ENCODE measurements at places on chromosomes 16 and 17.
A peak's percentile ranks its signal among the peaks of the same experiment; 100 is the strongest.

GRCh38 chr17:77828749-77829539 is 129.6 kb upstream of the TNRC6C start:
- DNase-seq, result no peak

DNA sequence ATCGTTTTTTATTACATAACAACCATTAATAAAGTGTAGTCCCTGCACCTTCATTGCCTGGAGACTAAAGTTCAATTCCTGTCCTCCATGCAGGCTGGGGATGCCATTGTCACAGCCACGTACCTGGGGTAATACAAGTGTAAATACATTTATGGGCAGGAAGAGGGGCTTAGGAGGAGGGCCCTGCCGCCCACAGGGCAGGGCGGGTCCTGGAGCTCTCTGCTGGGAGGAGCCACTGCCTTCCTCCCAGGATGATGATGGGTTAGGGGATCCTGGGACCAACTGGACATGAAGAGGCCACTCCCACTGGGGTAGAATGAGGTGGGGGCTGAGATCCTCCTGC is 44.1 kb upstream of the SLC38A10 start:
- no peak for DNase-seq

- DNase-seq, result no peak
Measured at GRCh38 chr17:66405836-66406677, 103.6 kb downstream of the PRKCA start.

GRCh38 chr16:86325895-86326294 is 184.4 kb upstream of the FOXF1 start:
- DNase-seq, result no peak

DNA sequence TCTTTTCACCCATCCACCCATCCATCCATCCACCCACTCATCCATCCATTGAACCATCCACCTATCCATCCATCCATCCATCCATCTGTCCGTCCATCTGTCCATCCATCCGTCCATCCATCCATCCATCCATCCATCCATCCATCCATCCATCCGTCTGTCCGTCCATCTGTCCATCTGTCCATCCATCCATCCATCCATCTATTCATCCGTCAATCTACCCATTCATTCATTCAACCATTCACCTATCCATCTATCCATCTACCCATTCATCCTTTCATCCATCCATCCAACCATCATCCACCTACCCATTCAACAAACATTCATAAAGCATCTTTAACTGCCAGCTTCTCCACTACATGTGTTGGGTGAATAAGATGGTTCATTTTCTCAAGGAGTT is 28.9 kb downstream of the GP2 start:
- no peak for DNase-seq

GRCh38 chr17:5718726-5719125 is 134.4 kb upstream of the NLRP1 start:
- no peak for DNase-seq

GRCh38 chr16:88066680-88067529 is 115.7 kb downstream of the BANP start:
- DNase-seq, result no peak

DNA sequence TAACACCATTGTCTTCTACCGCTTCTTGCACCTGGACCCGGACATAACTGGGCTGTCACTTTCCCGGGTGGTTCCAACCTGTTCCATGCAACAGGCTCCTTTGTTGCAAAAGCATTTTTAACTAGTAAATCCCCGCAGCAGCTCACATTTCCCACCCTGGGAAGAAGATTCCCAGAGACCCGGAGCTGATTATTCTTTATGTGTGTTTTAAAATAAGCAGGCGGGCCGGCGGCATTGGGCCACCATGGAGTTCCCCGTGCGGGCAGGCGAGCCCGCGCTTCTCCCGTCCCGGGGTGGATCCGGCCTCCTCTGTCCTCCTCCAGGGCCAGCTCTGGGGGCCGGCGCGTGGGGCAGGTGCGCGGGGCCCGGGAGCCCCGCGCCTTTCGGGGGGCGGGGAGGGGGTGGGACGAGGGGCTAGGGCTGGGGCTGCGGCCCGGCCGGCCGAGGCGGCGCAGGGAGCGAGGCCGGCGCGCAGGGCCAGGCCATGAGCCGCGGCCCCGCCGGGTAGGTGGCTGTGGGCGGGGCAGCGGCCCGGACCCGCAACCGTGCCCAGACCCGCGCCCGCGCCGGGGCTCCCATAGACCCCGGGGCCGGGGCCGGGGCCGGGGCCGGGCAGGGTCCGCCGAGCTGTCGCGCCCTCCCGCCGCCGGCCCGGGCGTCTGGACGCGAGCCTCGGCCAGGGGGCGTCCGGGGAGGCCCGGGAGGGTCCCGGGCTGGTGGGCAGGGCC is 1.7 kb downstream of the CRAMP1 start:
- no peak for DNase-seq

- no peak for DNase-seq
Measured at GRCh38 chr16:86077243-86077940, 178.4 kb downstream of the IRF8 start.

DNA sequence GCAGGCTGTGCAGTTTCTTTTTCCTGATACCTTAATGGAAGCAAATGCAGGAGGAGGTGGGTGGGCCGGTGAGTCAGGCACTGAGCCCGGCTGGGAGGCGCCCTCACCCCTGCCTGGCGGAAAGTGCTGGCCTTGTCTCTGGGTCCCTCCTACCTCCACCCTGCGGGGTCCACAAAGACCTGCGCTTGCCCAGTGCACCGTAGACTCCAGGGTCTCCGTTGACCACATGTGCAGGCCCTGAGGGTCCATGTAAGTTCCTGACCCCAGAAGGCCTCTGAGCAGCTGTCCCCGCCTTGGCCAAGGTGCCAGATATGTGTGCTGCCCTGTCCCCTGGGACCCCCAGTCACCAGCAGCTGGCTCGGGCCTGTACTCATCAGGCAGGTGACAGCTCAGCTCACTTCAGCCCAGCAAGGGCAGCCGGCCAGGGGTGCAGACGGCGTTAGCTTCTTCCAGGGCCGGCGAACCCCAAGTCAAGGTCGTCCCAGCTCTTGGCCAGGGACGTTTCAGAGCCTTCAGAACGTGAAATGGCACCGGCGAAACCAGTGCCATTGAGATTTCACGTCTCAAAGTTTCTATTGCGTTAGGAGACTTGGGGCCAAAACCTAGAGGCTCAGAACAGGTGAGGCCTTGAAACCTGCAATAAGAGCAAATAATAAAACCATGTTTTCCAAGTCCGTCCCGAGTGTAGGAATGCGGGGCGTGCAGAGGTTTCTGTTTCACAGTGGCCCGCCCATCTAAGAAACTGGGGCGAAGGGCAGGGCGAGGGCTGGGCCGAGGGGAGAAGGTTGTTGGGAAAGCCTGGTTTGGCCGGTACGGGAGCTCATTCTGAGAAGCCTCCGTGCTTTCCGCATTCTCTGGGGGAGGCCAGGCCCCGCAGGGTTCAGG is 12.1 kb downstream of the METRNL start:
- DNase-seq, result no peak

DNA sequence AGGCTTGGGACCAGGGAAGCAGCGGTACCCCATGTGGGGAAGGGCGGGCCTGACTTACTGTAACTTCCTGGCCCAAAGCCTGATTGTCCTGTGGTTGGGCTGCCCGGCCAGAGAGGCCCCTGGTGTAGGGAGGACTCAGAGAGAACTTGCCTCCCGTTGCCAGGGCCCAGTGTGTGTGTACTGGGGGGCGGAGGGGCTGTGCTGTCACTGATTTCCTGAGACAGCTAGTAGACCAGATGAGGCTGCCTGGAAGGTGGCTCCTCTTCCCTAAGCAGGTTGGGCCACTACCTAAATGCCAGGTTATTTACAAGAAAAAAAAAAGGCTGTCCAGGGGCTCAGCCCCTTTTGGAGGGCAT is 16.7 kb downstream of the SOCS3 start:
- DNase-seq, result no peak

DNA sequence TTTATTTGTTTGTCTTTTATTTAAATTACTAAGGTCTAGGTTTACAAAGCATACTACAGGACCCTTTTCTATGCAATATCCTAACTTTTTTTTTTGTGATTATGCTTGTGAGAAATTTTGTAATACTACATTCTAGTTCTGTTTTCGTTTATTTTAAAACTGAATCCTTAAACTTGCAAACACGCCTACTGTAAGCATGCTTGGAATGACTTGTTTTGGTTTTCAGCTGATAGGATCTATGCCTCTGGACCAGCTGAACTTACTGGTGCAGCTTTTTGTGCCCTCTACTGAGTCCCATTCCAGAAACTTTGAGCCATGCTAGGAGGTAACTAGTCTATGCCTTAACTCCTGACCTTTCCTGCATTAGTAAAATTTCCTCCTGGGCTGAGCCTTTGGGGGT is 6.0 kb downstream of the PDP2 start:
- DNase-seq, result no peak

- DNase-seq, result no peak
Measured at GRCh38 chr17:7626307-7626706, 1.3 kb downstream of the SAT2 start.

DNA sequence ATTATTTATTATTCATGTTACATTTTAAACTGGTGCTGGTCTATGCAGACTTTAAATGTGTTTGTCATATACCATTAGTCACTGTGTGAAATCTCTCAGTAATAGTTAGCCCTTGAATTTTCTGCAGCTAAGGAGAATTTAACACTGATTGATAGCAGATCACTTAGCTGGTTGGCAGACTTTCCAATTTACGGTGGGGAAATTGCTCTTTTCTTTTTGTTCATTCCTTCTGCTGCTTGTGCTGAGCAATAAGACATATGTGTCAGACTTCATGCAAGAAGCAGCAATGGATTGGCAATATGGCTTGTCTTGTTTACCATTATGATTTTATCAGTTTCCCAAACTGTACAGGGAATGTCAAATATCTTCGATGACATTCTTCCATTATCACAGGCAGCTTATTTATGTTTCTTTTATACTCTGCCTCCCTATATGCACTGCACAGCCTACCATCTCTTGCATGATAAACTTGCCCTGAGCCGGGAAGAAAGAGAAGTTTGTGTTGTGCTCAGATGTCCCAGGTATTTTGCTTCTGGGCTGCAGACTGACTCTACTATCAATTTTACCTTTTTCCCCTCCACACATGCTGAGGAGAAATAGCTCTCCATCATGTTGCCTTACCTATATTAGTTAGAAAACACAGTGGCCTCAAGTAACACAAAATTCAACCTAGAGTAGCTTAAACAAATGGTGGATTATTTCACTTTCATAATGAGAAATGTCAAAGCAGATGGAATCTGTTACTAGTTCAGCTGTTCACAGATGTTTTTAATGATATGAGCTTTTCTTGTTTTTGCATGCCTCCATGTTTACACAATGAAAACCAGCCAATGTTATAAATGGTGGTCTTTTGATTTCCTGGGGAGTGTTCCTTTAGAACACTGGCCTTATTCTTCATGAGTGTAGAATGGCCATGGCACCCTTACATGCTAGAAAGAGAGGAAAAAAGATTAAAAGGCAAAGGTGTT is 968.1 kb upstream of the GOT2 start:
- no peak for DNase-seq

DNA sequence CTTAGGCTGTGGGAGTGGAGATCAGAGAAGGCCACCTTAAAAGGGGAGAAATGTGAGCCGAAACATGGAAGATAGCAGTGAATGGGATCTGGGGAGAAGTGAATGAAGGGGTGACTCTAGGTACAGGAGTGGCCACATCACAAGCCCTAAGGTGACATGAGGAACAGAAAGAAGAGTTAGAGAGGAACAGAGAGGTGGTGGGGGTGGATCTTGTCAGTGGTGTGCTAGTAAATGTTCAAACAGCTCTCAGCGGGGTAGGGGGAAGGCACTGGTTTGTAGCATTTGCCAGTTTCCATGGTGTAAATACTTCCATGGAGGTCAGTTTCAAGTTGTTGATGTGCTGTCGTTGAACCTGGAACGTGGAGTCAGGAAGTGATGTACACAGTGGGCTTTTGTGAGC is 90.8 kb downstream of the SDR42E1 start:
- no peak for DNase-seq

- DNase-seq, result no peak
Measured at GRCh38 chr17:55265311-55266021, 706 bp downstream of the HLF start.

- DNase-seq, result no peak
Measured at GRCh38 chr16:76729525-76729924, 452.3 kb downstream of the CNTNAP4 start.

GRCh38 chr17:6867849-6868248 is 36.3 kb upstream of the TEKT1 start:
- DNase-seq, result no peak

- DNase-seq, result no peak
Measured at GRCh38 chr16:7746941-7747340, 414.3 kb downstream of the RBFOX1 start.

GRCh38 chr17:75647061-75647460 is 13.8 kb downstream of the SMIM5 start:
- no peak for DNase-seq

DNA sequence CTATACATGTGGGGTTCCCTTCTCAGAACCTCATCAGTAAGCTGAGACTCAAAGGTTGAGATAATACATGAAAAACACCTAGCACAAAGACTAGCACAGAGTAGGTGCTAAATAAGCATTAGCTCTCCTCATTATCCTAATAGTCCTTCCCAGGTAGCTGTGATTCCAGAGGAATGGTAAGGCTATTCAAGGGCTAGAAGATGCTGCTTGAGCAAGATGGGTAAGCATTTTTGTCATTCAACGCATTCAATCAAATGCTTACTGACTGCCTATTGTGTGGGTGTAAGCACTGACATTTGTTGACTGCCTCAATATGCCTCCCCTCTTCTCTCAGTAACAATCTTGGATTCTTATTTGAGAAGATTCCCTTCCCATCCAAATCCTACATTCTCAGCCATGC is 4.0 kb downstream of the SUPT4H1 start:
- no peak for DNase-seq

GRCh38 chr17:73255671-73256181 is 6.0 kb downstream of the CPSF4L start:
- DNase-seq, result peak; percentile 36

DNA sequence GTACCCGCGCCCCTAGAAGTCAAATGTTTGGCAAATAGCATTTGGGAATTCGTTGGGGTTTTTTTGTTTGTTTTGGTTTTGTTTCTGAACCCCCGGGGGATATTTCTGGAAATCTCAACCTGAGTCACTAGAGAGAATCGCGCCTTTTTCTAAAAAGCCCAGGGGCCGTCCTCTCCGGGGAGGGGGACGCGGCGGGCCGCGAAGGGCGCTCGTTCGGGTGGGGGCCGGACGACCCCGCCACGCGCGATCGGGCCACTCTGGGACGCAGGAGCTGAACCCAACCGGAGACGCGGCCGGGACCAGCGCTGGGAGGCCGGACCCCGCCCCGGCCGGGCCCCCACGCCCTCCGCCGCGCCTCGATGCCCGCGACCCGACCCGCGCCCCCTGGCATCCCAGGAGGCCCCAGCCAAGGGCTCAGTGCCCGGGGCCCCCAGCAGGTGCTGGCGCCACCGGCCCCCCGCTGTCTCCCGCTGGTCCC is 302 bp downstream of the LITAF start:
- no peak for DNase-seq
